IPS DF 6.9 (cell line): ENCODE measurements at places on chromosomes 3 and 15.

- DNase-seq: no peak
Observed at GRCh38 chr3:22960105-22960984, 242.8 kb upstream of the UBE2E2 start.

GRCh38 chr3:100706365-100706764, 2.9 kb upstream of the TFG start:
- DNase-seq: no peak

DNA sequence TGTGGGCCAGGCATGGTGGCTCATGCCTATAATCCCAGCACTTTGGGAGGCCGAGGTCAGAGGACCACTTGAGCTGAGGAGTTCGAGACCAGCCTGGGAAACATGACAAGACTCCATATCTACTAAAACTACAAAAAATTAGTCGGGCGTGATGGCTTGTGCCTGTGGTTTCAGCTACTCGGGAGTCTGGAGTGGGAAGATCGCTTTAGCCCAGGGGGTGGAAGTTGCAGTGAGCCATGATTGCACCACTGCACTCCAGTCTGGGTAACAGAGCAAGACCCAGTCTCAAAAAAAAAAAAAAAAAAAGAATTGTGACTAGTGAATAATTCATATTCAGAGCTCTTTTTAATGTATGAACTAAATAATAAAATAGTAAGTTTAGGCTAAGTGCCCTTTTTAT, 87.8 kb upstream of the TSEN2 start:
- DNase-seq: no peak

GRCh38 chr3:196051282-196052076, 30.4 kb downstream of the TFRC start:
- DNase-seq: no peak

GRCh38 chr3:16906682-16907081, 21.9 kb downstream of the PLCL2 start:
- DNase-seq: no peak

DNA sequence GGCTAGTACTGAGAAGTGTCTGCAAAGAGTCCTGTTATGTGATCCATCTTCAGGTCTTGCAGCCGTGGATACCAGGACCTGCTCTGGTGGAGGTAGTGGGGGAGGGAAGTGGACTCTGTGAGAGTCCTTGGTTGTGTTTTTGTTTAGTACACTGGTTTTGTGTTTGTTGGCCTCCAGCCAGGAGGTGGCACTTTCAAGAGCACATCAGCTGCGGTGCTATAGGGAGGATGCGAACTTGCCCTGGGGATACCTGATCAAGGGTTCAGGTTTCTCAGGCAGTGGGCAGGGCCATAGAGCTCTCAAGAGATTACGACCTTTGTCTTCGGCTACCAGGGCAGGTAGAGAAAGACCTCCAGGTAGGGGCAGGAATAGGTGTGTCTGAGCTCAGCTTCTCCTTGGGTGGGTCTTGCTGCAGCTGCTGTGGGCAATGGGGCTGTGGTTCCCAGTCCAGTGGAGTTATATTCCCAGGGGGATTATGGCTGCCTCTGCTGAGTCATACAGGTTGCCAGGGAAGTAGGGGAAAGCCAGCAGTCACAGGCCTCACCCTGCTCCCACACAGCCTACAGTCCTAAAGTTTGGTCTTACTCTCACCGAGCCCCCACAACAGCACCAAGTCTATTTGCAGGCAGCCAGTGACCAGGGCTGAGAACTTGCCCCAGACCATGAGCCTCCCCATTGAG, 132.8 kb upstream of the NPHP3 start:
- DNase-seq: no peak

DNA sequence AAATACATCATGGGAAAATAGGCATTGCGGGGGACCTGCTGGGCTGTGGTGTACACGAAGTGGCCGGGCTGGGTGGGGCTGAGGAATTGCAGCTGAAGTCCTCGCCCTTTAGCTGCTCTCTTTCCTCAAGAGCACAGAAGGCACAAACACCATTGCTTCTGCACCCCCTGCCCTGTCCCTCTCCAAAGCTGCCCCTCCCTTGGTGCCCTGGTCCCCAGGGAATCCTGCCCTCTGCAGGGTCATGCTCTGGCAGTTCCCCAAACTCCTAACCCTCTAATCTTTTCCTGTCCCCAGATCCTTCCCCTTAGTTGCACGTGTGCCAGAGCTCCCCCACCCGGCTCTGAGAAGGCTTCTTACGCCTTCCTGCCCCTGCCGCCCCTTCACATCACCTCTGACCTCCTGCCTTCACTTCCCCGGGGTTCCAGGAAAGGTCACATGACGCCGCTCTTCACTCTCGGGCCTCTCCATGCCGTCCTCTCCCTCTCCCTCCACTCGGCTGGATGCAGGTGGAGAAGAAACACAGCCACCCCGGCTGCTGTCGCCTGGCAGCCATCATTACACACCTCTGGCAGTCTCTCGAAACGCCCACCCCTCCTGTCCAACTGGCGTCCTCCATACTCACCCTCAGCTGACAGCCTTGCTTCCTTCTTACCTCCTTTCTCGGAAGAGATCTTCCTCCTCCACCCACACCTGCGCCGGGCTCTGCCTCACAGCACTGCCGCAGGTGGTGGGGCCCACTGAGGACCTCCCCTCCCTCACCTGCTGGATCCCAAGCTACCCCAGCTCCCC, 6.9 kb upstream of the PCSK6 start:
- no peak for DNase-seq

GRCh38 chr15:89429023-89429422, 67.4 kb downstream of the RHCG start:
- no peak for DNase-seq

- DNase-seq: no peak
Observed at GRCh38 chr15:97077975-97078374, 747.5 kb downstream of the NR2F2 start.
